ENCODE measurements at places on chromosomes 16 and 17.
A peak's percentile ranks its signal among the peaks of the same experiment; 100 is the strongest.

- no peak for DNase-seq
Observed at GRCh38 chr17:51718983-51719382, 439.5 kb downstream of the CA10 start.

DNA sequence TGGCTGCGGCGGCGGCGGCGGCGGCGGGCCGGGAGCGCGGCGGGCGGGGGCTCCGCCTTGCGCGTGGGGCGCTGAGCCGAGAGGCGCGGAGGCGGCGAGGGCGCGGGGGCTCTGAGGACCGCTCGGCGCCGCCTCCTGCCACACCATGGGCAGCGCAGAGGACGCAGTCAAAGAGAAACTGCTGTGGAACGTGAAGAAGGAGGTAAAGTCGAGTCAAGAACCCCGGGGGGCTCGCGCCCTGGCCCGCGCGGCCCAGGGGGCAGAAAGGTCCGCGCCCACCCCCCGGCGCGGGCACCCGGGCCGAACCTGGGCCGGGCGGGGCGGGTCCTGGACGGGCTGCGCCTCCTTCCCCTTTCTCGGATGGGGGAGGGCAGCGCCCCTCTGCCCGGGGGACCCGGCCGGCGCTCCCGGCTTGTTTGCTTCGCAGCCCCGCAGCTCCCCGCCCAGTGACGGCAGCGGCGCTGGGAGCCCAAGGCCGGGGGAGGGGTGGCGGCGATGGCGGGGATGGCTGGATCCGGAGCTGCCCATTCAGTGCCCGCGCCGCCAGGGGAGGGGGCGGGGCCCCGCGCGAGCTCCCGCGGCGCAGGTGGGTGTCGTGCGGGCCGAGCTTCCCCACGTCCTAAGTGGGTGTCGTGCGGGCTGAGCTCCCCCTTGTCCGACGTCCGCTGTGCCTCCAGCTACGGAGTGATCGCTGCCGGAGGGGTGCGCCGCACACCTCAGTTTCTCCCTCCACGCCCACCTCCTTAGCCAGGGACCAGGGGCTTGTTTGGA, 428 bp downstream of the SGSM2 start:
- peak; percentile 26 for DNase-seq

DNA sequence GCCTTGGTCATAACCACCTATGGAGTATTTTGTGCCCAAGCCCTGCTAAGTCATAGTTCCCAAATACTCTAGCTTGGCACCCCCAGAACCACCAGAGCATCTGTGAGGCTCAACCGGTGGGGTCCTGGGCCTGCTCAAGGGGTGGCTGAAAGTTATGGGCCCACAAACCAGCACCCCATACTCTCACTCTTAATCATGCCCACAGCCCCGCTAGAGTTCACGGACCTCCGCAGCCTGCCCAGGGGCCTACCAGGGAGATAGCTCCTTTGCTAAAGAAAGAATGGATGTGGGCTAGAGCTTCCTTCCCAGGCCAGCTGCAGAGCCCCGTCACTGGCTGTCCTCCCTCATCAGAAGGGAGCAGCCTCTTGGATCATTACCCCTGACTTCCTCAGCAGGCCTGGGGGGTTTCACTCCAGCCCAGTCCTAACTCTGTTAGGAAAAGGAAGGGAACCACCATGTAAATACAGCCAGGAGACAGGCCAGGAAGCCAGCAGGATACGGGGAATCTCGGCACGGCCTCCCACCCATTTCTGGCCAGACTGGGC, 1.4 kb downstream of the GIT1 start:
- no peak for DNase-seq

- no peak for DNase-seq
Observed at GRCh38 chr17:14866266-14866665, 398.9 kb downstream of the PMP22 start.

GRCh38 chr16:65876624-65877023, 489.9 kb upstream of the CDH5 start:
- no peak for DNase-seq

GRCh38 chr16:74984529-74985296, at the start of gene WDR59:
TSS of gene WDR59 (minus strand) at chr16:74985123. CDS start at chr16:74985017, 106 bp downstream.
- DNase-seq, result peak; percentile 97

DNA sequence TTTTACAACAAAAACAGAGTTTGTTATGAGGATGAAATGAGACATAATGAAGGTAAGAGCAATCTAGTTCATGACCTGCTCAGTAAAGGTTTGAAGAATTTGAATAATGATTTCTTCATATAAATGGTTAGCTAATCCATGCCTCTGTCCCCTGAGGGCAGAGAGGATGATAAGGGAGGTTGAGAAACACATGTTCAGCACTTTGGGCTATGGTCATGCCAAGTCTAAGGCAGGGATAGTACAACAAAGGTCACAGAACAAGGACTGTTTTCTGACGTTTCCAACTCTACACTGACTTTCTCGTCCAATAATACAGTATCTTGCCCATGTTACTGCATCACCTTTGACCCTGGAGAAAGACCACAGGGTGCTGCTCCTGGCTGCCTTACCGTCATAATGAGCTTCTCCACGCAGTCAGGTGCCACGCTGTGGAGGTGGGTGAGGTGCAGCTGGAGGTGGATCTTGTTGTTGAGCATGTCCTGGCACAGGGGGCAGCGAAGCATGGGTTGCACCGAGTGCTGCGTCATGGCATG, 236.7 kb downstream of the ZFHX3 start:
- no peak for DNase-seq

DNA sequence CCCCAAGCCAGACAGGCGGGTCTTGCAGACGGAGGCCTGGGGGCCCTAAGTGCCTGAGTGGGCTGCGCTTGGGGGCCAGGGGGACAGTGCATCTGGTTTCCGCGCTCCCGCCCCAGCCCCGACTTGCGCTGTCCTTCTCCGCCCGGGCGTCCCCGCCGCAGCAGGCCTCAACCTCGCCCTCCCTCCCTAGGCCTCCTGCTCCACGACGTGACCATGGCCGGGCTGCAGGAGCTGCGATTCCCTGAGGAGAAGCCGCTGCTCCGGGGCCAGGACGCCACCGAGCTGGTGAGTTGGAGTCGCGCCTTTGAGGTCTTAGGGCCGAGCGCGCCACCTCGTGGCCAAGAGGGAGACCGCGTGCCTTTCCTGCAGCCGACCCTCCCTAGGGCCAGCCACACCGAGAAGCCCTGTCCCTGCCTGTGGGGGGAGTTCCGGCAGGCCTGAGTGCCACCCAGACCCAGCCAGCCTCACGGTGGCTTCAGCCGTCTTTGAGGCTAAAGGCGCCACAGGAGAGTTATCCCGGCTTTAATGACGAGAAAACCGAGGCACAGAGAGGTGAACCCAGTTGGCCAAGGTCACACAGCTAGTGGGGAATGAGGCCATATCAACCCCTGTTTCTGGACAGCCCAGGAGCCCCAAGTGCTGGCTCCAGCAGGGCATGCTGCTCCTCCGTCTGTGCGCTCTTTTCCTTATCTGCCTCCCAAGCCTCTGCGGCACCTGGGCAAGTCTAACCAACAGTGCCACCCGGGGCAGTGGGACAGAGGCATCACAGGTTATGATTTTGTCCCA, 12.2 kb upstream of the NDRG4 start:
- DNase-seq, result peak; percentile 76

DNA sequence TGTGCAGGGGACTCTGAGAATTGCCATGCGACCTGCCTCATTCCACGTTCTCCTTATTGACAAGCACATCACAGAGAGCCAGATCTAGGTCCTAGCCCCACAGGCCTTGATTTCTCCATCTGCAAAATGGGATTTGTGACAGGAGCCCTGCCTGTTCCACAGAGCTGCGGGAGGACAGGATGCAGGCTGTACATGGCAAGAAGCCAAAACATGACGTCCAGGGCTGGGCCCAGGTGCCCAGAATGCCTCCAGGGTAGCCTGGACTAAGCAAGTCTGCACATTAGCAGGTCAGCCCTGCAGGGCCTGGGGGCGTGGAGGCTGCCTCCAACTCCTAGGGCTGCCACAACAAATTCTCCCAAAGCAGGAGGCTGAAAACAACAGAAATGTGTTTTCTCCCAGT, 235.7 kb upstream of the SDK2 start:
- DNase-seq, result no peak

DNA sequence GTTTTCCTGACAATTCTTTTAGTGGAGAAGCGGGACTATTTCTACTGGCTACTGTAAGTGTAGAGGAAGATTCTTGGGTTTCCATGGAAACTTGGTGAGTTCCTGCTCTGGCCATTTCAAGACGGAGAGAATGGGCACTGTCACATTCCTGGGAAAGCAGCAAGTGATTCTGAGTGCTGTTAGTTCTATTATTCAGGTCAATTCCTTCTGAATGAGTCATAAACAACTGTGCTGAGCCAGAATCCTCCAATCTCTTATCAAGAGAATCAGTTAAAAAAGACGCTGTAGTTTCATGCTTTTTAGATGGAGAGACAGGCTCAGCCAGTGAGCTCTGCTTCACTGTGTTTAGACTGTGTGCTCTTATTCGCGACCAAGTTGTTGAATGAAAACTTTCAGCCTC, 19.6 kb downstream of the AKAP10 start:
- no peak for DNase-seq

DNA sequence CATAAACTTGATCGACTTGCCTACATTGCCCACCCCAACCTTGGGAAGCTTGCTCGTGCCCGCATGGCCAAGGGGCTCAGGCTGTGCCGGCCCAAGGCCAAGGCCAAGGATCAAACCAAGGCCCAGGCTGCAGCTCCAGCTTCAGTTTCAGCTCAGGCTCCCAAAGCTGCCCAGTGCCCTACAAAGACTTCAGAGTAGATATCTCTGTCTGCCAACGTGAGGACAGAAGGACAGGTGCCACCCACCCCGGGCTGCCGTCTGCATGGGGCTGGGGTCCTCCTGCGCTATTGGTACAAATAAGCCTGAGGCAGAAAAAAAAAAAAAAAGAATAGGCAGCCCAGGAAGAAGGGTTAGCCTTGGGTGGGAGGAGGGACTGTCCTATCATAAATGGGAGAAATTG, 37.1 kb downstream of the DNAH2 start:
- no peak for DNase-seq

DNA sequence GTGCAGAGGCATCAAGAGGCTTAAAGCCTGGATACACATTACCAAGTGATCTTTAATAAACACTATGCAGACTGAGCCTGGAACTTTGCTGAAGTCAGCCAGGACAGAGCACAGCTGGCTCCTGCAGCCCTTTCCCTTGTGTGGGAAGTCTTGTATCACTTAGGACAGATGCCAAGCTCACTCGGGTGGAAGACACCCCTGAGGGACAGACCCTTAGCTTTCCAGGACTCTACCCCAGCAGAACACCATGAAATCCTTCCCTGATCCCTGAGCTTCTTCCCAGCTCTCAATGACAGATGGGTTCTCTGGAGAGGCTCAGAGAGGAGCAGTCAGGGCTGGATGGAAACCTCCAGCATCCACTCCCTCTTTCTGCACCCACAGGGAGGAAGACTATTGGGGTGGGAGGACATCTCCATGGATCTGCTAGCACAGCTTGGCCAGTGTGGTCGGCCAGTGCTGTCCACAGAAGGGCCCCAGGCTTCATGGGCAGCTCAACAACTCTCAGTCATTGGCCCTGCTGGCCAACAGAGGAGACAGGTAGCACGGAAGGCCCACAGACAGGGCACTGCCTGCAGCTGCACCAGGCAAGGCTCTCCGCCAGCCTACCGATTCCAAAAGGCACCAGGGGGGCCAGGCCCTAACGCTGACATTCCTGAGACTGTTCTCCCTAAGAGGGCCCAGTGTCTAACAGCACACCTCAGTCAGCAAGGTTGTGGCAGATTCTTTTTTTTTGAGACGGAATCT, 15.9 kb downstream of the RAB5C start:
- DNase-seq, result no peak

GRCh38 chr16:52544703-52545102, 2.2 kb downstream of the TOX3 start:
- no peak for DNase-seq

GRCh38 chr17:44646280-44646679, 10.0 kb upstream of the MEIOC start:
- DNase-seq, result no peak

DNA sequence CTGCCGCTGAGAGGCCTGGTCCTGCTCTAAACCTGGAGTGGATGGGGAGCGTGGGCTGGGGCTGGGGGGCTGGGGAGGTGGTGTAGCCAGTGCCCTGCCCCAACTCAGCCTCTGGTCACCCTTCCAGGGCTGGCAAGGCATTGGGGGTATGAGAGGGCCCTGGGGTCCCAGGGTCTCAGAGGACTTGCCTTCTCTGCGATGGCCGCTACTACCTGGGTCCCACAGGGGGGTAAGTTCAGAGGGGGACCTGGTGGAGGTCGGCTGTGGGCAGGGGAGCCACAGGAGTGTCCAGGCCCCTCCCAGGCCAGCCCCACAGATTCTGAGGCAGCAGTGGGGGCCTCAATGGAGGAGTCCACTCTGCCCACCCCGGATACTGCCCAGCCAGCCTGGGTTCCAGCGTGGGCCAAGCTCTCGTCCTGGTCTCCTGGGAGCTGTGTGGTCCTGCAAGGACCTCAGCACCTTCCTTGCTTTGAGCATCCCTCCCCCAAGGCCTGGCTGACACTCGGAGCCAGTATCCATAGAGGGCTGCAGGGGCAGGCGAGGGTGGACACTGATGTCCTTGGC, 20.5 kb downstream of the JPH3 start:
- DNase-seq, result no peak

- DNase-seq, result no peak
Observed at GRCh38 chr16:58035356-58036170, 10.0 kb downstream of the MMP15 start.

DNA sequence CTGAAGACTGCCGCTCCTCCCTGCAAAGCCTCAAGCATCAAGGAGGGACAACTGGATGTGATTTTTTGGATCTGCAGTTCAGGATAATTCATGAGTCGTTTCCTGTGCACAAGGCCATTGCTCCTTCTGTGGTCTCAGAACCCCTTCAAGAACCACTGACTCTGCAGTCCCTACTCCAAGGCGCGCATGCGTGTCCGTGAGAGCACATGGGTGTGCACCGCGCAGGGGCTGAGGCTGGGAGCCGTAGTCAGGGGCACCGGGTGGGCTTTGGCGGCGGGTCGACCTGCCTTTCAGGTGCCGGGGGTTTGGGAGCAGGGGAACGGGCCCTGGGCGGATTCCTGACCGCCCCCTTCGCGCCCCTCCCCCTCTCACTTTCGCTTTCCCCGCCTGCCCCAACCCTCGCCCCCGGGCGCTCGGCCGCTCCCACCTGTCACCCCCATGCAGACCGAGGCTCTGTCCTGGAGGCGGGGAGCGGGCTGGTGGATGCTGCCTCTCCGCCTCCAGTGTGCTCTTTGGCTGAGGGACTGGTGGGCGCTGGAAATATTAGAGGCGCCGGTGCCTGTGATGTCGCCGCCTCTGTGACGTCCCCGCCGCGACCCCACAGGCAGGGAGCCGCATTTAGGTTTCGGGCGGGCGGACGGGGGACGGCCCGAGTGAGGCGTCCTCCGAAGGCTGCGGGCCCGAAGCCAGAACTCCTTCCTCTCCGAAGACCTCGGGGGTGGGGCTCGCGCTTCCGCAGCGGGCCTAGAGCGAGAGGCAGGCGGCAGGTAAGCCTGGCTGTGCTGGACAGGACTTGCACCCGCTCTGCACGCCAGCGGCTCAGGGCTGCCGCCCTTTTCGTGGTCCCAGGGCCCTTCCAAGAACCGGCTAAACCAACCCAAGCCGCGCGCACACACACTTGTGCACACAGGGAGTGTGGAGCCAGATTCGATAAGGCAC, at the start of gene SPATA32:
Gene SPATA32 (minus strand): TSS at position 518 of the 939 bp plus-strand sequence. CDS start 78 bp downstream, at position 440.
- DNase-seq, result no peak

All from substantia nigra (tissue), 51 donors.